Gastrocnemius medialis (tissue), 4 donors: ENCODE measurements at places on chromosomes 2 and 18. TPM values are rescaled to one million over a fixed set of nuclear protein-coding genes. Genes with fewer than 3 reads are reported as not detected.

The TEX44 gene
- total RNA-seq: not detected

The RGPD3 gene
- 0.38 TPM for total RNA-seq

The RAB31 gene
- 3.2 TPM for total RNA-seq

The IFIH1 gene
- 2.3 TPM for total RNA-seq

The DPYSL5 gene
- total RNA-seq: not detected

The HOXD8 gene
- total RNA-seq: 6.6 TPM

The CNTNAP5 gene
- not detected for total RNA-seq

The MEIS1 gene
- total RNA-seq: 2.5 TPM

The ACSL3 gene
- total RNA-seq: 41.1 TPM

The DSC1 gene
- not detected for total RNA-seq

The FER1L5 gene
- not detected for total RNA-seq

The EFEMP1 gene
- total RNA-seq: 17.6 TPM

The ITPRID2 gene
- 43.3 TPM for total RNA-seq

- H3K36me3 ChIP-seq: no peaks in the 10 kb centered on the region
- H3K27me3 ChIP-seq: no peaks in the 10 kb centered on the region
- H3K4me3 ChIP-seq: no peak overlapping the region
- H3K27ac ChIP-seq: no peak overlapping the region
These were observed 668.9 kb upstream of the CHAC2 start for GRCh38 chr2:53098696-53099078.

DNA sequence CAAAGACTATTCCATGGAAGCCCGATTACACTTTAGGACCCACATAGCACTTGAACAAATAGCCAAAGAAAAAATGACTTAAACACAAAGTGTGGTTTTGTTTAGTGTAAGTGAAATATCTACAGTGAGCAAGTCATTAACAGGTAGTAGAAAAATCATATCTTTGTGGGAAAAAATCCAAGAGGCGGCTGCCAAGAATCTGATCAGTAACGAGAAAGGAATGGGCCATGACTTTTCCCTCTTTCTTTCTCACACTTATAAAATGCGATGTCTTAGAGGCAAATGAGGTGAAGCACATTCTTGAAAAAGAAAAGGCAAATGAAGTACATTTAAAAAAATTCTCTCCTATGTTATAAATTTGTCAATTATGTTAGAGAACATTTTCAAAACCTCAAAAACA, 12.9 kb upstream of the GEMIN6 start:
- no peak overlapping the region for H3K4me3 ChIP-seq
- no peak overlapping the region for H3K27ac ChIP-seq
- no peaks in the 10 kb centered on the region for H3K27me3 ChIP-seq
- DNase-seq: no peak
- H3K36me3 ChIP-seq: no peaks in the 10 kb centered on the region

- DNase-seq: no peak
- H3K27ac ChIP-seq: no peak overlapping the region
- no peak overlapping the region for H3K4me3 ChIP-seq
- H3K27me3 ChIP-seq: no peaks in the 10 kb centered on the region
- peaks cover 29% of the 10 kb centered on the region for H3K4me1 ChIP-seq
These were observed 122.3 kb downstream of the HAUS1 start for GRCh38 chr18:46226461-46226860.

DNA sequence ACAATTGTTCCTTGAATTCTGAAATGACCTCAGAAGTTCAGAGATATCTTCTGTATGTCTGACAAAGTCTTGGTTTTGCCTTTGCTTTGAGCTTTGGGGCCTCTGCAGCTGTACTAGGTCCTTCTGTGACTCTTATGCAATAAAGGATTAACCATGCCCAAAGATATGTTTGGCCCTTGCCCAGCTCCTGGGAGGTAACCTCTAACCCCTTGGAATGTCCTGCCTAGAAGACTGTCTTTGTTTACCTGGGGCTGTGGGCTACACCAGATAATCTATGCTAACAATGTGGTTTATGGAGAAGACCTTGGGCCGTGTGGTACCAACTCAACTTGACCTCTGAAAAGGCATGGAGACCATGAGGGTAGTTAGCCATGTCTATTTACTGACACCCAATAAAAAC, 140.9 kb upstream of the CAPN13 start:
- DNase-seq: no peak
- no peaks in the 10 kb centered on the region for H3K27me3 ChIP-seq
- no peak overlapping the region for H3K27ac ChIP-seq
- H3K4me3 ChIP-seq: no peak overlapping the region
- H3K36me3 ChIP-seq: no peaks in the 10 kb centered on the region

- no peaks in the 10 kb centered on the region for H3K36me3 ChIP-seq
- H3K4me3 ChIP-seq: no peak overlapping the region
- H3K4me1 ChIP-seq: peaks cover 20% of the 10 kb centered on the region
- H3K27ac ChIP-seq: no peak overlapping the region
These were observed 7.7 kb downstream of the ASB18 start for GRCh38 chr2:236256366-236256985.

GRCh38 chr2:15074319-15074718, 441.8 kb downstream of the LRATD1 start:
- DNase-seq: no peak
- no peak overlapping the region for H3K4me3 ChIP-seq
- H3K4me1 ChIP-seq: no peaks in the 10 kb centered on the region
- H3K27ac ChIP-seq: no peak overlapping the region
- no peaks in the 10 kb centered on the region for H3K27me3 ChIP-seq

DNA sequence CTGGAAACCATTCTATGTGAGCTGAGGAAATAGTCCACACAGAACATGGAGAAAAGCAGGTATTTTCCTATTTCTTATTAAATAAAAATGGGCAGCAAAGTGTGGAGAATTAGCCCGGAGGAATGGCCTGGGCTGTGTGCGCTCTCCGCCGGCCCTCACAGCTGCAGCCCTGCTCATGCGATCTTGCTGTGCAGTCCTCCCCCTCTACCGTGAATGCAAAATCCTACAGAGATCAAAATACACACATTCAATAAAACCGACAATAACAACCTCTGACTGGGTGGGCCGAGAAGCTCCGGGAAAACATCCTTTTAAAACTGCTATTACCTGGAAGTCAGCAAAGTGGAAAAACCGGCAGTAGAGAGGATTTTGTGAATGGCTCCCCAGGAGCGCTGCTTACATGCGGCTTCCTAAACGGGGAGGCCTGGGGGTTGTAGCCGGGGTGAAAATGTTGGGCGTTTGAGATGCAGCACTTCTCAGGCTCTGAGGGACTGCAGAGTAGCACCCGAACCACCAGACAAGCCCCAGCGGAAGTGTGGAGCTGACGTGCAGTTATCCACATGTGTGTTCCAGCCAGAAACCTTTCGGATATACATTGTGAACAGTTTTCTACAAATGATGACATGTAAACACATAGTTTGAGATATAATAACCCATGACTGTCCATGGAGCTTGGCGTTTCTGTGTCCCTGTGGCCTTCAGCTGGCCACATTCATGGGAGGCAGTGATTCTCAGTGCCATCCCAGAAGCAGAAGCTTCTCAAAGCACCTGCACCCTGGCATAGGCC, 94.2 kb upstream of the ALKAL2 start:
- no peaks in the 10 kb centered on the region for H3K27me3 ChIP-seq
- H3K36me3 ChIP-seq: no peaks in the 10 kb centered on the region
- DNase-seq: no peak
- H3K4me3 ChIP-seq: no peak overlapping the region

- peaks cover 84% of the 10 kb centered on the region for H3K36me3 ChIP-seq
- H3K4me3 ChIP-seq: no peak overlapping the region
- H3K27ac ChIP-seq: peak overlapping the region; percentile 67
- DNase-seq: no peak
- H3K27me3 ChIP-seq: no peaks in the 10 kb centered on the region
These were observed 95.7 kb downstream of the USP40 start for GRCh38 chr2:233470839-233471238.

DNA sequence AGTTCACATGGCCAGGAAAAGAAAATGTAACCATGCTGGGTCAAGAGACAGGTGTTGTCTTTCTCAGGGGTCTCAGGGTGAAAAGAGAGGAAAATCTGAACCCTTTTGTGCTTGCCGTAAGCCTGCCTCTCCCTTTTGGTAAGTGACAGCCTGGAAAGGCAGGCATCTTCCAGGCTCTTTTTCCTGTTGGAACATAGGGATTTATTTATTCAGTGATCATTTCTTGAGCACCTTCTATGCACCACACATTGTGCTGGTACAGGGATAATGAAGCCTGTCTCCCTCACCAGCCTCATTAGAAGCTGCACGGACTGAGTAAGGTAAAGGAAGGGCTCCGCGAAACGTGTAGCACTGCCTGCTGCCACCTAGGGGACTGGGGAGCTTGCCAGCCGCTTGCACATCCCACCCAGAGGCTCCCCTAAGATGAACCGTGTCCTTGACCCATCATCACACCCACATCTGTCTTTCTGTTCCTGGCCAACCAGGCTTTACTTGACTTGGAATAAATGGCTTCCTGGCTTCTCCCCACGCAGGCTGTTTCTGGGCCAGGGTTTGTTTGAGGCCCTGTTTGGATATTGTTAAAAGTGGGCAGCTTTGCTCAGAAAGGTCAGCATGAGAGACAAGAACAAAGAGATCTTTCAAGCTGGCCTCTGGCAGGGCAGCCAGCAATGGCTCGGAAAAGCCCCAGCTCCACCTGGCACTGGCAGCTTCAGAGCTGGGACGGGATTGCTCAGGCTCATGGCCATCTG, 73.3 kb upstream of the MCFD2 start:
- H3K27me3 ChIP-seq: no peaks in the 10 kb centered on the region
- peaks cover 47% of the 10 kb centered on the region for H3K4me1 ChIP-seq
- H3K27ac ChIP-seq: peak overlapping the region; percentile 65
- H3K36me3 ChIP-seq: no peaks in the 10 kb centered on the region

GRCh38 chr18:4734903-4735302, 279.8 kb upstream of the DLGAP1 start:
- H3K4me1 ChIP-seq: no peaks in the 10 kb centered on the region
- H3K27ac ChIP-seq: no peak overlapping the region
- H3K36me3 ChIP-seq: no peaks in the 10 kb centered on the region
- no peaks in the 10 kb centered on the region for H3K27me3 ChIP-seq

DNA sequence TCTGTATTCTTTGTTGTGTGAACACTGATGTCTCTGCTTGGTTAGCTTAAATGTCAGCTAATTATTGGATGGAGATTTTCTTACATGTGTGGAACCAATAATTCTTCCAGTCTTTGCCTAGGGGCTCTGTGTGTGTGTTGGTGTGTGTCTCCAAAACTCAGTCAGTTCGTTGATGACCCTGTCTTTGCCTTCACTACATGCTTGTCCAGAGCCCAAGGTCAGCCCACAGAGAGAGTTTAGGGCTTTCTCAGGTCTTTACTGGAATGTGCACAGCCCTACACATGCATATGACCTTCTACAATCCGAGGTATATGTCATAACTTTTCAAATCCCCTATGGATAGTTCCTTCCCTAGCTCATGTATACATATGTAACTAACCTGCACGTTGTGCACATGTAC, 74.1 kb upstream of the LDAH start:
- no peak overlapping the region for H3K27ac ChIP-seq
- no peak overlapping the region for H3K4me3 ChIP-seq
- no peaks in the 10 kb centered on the region for H3K4me1 ChIP-seq
- H3K27me3 ChIP-seq: no peaks in the 10 kb centered on the region
- no peaks in the 10 kb centered on the region for H3K36me3 ChIP-seq

DNA sequence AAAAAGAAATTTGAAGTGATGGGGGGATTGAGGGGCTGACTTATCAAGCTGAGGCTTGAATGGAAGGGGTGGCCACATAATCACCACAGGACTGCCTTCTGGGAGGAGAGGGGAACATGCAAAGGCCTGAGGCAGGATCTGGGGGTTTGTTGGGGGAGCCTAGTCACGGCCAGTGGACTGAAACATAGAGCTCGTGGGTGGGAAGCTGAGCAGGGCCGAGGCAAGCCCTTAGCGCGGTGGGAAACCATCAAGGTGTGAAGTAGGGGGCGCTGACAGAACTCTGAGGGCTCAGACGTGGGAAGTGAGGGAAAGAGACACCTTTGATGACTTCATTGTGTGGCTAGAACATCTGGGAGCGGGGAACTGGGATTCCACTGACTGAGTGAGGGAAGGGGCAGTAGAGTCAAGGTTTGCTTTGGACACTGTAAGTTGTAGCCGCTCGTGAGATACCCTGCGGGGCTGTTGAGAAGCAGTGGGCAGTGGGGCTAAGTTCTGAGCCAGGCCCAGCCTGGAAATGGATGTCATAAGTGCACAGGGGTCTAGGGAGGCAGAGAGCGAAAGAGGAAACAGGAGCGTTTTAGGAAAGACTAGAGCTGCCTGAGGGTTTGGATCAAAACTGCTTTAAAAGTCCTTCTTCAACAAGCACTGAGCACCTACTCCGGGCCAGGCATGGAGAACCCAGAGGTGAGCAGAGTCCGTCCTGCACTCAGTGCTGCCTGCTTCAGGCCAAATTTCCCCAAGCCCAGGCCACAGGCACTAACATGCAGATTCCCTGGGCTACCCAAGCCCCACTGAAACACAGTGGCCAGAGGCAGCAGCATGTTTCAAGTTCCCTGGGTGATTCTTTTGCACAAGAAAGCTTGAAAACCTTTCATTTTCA, 686 bp upstream of the SNORC start:
- DNase-seq: no peak
- H3K27ac ChIP-seq: no peak overlapping the region
- H3K36me3 ChIP-seq: no peaks in the 10 kb centered on the region
- H3K27me3 ChIP-seq: no peaks in the 10 kb centered on the region
- no peaks in the 10 kb centered on the region for H3K4me1 ChIP-seq

DNA sequence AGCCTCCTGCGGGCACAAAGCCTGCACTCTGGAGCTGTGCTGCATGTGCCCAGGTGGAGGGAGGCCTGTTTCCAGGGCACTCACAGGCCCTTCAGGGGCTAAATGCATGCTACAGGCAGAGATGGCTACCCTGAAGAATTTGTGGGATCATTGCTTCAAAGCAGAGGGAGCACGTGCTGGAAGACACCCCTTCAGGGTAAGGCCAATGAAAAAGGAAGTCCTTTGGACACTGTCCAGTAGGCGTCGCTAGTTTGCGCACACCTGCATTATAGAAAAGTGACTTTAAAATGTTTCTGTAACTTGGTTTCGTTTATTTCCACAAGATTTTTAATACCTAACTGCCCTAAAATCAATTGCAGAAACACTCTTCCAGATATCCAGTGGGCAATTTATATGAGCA, 325.3 kb downstream of the ZNF516 start:
- H3K4me1 ChIP-seq: no peaks in the 10 kb centered on the region
- no peaks in the 10 kb centered on the region for H3K27me3 ChIP-seq
- H3K4me3 ChIP-seq: no peak overlapping the region
- no peak overlapping the region for H3K27ac ChIP-seq

DNA sequence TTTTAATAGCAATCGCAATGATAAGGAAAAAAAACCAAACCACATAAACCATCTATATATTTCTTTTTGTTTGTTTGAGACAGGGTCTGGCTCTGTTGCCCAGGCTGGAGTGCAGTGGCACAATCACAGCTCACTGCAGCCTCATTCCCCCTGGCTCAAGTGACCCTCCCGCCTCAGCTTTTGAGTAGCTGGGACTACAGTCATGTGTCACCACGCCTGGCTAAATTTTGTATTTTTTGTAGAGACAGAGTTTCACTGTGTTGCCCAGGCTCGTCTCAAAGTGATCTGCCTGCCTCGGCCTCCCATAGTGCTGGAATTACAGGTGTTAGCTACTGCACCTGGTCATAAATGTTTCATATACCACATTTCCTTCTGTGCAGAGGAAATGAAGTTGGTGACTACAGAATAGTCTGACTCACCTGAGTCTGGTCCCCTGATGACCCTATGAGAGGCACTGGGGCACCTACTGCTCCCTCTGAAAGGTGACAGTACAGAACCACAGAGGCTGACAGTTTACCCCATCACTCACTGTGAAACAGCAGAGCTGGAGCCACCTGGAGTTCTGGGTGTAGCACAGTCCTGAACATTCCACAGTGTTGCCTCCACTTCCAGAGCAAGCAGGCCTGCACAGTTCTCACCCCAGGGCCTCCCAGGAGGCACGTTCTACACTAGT, 183.7 kb upstream of the PXDN start:
- H3K4me3 ChIP-seq: no peak overlapping the region
- H3K4me1 ChIP-seq: no peaks in the 10 kb centered on the region
- no peak for DNase-seq
- H3K27ac ChIP-seq: no peak overlapping the region
